ENCODE measurements at places on chromosomes 16 and 17.

- peak; percentile 57 for DNase-seq
Observed at GRCh38 chr16:28915181-28915580, 9.9 kb downstream of the RABEP2 start.

GRCh38 chr16:11546608-11547061 is 40.1 kb downstream of the LITAF start:
- DNase-seq, result peak; percentile 8

GRCh38 chr16:4373909-4374742 is 2.5 kb downstream of the VASN start:
- peak; percentile 98 for DNase-seq

GRCh38 chr16:86771506-86772460 is 193.4 kb downstream of the FOXL1 start:
- DNase-seq, result peak; percentile 60

DNA sequence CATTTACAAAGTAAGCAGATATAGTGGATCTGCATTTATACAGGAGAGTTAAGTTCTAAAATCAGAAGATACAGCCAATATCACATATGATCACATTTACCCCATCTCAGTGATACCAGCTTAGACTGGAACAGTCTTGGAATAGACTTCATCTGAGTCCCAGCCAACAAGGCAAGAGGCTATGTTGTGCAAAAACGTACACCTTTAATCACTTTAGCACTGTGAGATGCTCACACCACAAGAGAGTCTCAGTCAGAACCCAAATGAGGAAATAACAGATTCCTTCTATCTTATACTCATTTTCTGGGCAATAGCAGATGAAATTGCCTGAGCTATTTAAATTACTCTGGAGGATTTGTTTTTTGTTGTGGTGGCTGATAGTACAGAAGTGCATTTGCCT is 145.6 kb downstream of the ANKFN1 start:
- no peak for DNase-seq

DNA sequence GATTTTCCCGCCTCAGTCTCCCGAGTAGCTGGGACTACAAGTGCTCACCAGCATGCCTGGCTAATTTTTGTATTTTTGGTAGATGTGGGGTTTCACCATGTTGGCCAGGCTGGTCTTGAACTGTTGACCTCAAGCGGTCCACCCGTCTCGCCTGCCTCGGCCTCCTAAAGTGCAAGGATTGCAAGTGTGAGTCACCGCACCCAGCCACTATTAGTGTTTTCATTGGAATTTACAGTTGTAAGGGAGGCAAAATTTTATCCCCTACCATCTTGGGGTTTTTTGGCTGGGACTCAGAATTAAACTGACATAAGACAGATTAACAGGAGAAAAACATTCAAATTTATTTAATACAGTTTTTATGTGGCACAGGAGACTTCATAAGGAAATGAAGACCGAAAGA is 12.3 kb upstream of the MYCBPAP start:
- peak; percentile 62 for DNase-seq

- no peak for DNase-seq
Observed at GRCh38 chr16:23317266-23317661, 15.2 kb downstream of the SCNN1B start.

Data from fibroblast of upper back skin (primary cell).